NCI-H774 (cell line): ENCODE measurements at places on chromosomes 12 and 14.

DNA sequence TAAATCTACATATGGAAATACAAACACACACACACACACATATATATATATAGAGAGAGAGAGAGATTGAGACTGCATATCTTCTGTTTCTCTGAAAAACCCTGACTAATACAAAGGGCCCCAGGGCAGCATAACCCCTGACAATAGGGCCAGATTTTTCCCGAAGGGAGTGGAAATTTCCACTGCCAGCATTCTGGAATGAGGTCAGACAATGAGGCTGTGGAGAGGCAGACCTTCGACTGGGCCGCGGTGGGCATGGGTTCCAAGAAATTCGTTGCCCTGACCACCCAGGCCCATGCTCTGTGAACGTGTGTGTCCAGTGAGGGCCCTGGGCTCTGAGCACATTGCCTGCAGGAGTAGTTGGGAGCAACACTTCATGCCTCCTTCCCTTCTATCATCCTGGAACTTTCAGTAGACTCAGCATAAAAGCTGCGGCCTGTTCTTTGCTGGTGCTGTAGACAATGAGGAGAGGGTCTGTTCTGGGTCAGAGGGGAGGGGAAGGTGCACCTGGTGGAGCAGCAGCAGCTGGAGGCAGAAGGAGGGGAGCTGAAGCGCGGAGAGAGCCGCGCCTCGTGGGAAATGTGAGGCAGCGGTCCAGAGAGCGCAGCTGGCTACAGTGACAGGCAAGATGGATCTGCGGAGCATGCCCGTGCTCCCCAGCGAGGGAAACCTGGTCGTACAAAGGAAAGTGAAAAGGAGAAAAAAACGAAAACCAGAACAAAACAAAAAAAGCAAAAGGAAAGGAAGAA, 25.6 kb upstream of the CCDC60 start:
- DNase-seq = no peak

DNA sequence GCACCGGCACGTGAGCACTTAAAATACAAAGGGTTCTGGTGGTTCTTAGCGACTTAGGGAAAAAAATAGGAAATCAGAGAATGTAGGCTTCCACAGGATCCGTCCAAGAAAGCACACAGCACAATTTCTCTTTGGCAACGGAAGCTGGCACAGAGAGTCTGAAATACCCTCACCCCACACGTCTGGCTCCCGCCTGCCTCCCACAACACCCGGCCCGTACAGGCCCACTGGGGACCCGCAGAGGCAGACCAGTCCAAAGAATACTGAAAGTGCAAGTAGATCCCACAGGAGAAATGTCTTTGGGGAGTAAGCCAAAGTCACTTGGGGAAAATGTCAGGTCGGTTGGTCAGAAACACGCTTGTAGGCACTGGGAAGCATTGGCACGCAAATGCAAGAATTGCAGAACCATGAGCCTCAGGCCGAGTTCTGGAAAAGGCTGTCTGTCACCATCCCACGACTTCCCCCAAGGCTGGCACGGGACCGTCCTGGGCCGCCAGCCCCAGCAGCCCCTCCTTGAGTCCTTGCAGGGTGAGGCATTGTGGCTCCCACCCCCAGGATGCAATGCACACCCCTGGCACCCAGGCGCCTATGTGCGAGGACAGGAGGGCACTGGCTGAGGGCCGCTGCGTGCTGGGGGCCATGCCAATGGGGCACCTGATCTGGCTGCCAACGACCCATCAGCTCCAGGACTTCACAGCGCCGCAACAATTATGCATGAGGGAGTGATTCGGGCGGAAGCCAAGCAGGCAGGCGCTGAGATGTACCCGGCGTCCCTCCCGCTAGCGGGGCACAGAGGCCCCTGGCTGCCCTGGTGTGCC, 29.7 kb downstream of the CHGA start:
- DNase-seq = no peak

DNA sequence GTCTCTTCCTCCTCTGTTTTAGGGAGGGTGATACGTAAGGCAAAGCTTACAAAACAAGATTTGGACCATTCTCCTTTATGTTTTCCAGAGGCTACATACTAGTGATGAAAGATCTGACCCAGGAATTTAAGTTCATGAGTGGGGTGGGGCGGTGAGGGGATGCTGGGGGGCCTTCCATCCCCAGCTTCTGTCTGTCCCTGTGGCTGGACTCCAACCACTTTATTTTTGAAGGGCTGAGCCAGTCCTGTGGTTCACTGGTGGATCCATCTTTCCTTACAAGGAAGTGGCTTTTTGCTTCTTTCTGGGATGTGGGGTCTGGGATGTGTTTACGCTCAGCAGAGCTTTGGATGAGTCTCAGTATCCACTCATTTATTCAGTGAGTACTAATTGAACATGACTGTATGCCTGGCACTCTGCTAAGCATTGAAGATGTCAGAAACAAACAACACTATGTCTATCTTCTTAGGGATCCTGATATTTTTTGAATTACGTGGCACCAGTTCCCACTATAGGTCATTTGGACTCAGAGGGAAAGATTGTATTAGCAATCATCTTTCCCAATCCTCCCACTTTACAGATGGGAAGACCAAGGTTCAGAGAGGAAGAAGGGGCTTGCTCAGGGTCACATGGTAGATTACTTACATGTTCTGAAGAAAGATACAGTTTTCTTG, 291.8 kb upstream of the TBX3 start:
- no peak for DNase-seq

DNA sequence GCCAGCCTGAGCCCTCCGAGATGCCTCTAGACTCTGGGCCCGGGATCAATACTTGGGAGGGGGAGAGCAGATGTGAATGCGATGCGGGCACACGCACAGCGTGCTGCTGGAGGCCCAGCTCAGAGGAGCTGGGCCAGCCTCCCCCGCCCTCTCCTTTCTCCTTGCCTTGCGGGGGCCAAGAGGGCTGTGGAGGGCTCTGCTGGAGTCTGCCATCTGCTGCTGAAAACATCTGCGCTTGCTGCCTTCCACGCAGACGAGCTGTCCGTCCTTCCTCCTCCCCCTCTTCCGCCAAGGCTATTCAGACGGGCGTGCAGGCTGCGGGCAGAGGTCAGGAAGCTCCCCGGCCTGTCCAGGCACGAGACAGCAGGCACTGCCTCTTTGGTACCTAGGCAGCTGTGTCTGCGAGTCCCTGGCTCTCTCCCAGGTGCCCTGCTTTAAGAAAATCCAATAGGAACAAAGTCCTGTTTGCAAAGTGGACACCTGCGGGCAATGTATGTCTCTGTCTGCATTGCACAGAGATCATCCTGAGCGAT, 75.2 kb downstream of the SPRING1 start:
- no peak for DNase-seq

GRCh38 chr12:48943221-48943620, 14.1 kb downstream of the ARF3 start:
- DNase-seq = no peak

DNA sequence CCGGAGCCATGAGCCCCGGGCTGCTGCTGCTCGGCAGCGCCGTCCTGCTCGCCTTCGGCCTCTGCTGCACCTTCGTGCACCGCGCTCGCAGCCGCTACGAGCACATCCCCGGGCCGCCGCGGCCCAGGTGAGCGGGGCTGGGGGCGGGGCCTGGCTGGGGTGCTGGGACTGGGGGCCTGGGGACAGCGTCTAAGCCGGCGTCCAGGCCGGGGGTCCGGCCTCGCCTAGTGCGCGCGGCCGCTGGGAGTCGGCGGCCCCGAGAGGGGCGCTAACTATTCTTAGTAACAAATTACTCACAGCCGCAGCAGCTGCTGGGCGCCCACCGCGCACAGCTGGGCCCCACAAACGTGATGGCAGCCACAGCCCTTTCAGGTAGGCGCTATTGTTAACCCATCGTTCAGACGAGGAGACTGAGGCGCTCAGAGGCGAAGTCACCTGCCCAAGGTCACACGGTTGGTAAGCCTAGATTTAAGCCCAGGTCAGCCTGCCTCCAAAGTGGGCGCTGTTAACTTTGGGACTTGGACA, 374 bp downstream of the CYP46A1 start:
- DNase-seq = no peak

DNA sequence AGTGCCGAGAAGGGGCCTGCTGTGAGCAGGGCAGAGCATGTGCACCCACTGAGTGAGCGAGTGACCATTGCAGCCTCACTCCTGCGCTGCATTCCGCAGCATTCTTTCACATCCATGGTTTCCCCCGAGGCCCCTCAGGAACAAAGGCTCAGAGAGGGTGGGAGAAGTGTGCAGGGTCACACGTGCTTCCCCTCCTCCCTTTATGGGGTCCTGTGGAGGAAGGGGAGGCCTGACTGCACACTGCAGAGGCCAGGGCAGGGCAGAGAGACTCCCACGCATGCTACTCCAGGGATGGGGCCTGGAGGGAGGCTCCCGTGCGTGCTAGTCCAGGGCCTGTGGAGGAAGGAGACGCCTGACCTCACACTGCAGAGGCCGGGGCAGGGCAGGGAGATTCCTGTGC, 63.2 kb downstream of the DIO3 start:
- no peak for DNase-seq

DNA sequence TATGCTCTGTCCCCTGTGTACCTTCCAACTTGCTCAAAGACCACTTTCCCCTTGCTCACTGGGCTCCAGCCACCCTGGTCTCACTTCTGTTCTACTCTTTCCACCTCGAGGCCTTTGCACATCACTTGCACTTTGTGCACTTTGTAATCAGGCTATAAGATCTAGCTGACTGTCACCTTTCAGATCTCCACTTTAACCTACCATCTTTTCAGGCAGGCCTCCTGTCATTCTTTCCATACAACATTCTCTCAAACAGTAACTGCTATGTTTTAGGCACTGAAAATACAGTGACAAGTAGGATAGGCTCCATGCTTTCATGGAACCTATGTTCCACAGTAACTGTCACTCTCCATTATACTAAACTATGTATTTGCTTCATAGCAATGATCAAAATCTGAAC, 14.0 kb downstream of the CPM start:
- no peak for DNase-seq

DNA sequence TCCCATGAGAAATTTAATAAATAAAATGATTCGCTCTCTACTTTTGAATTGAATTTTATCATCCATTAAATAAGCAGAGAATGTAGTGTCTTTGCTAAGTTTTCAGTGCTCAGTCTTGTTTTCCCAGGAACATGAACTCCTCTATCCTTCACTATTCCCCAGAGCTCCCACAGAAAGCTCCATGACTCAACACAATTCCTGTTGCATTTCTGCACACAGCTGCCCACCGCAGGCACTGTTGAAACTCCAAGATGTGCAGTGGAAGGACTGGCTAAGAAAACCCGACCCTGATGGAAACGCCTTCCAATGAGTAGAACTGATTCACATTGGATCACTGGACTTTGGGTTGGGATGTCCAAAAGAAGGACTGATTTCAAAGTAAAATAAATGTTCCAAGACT, 202.4 kb upstream of the AMIGO2 start:
- DNase-seq = no peak

- no peak for DNase-seq
Measured at GRCh38 chr14:101861464-101861863, 100.0 kb downstream of the PPP2R5C start.

- peak; percentile 17 for DNase-seq
Measured at GRCh38 chr12:632102-632696, 31.0 kb downstream of the NINJ2 start.

DNA sequence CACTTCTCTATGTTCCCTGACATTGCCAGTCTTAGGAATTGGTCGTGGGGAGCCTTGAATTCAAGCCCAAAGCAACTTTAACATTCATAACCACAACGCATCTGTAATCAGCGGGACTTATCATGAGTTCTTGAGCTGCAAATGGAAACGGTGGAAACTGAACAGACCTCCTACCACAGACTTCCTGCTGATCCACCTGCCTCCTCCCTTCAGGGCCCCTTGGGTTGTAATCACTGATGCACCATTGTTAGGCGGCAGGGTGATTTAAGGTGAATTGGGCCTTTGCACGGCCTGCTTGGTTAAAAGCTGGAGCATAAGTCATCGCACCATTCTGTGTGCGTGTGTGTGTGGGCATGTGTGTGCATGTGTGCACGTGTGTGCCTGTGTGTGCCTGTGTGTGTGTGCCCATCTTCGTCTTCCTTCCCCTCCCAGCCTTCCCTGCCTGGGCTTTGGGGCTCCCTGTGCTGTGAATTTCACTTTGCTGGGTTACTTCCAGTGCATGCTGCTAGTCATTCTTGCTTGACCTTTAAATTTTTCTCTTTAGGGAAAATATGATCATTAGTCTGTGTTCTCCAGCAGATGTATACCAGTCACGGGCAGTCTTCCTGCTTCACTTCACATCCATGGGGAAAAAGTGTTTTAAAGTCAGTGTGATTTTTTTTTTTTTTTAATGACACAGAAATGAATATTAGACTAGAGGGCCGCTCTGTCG, 29.1 kb downstream of the CHST11 start:
- DNase-seq = no peak

DNA sequence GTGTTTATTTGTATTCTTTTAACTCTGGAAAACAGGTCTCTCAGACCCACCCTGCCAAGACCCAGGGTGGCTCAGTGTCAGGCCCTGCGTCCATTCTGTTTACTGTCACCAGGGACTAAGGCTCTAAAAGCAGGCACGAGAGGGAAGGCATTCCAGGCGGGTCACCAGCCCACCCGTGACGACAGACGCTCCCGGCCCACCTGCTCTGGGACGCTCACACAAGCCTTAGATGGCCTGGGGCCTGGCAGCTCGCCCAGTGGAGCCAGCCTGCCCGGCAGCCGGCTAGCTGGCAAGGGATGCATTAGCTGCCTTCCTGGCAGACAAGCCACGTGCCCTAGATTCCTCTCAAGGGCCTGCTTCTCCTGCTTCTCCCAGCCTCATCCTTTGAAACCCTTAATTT, 9.2 kb upstream of the NUAK1 start:
- DNase-seq = no peak

- DNase-seq = no peak
Measured at GRCh38 chr12:131589966-131590365, 120.9 kb upstream of the SFSWAP start.

- DNase-seq = no peak
Measured at GRCh38 chr12:120284381-120284780, 7.3 kb downstream of the RNU4-2 start.

GRCh38 chr12:110012137-110012536, 12.9 kb downstream of the ANKRD13A start:
- DNase-seq = no peak

- no peak for DNase-seq
Measured at GRCh38 chr14:28678887-28679286, 87.7 kb upstream of the FOXG1 start.
